Omental fat pad (tissue), 4 donors: ENCODE measurements at places on chromosomes 16 and 17.

DNA sequence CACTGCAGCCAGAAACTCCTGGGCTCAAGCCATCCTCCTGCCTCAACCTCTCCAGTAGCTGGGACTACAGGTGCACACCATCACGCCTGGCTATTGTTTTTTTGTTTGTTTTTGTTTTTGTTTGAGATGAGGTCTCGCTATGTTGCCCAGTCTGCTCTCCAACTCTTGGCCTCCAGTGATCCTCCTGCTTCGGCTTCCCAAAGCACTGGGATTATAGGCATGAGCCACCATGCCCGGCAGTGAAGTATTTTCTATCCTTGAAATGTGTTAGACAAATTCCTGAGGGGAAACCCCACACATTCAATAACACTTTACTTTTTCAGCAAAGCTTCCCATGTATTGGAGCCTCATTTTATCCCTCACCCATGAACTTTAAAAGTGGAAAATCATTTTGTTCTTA lies 81.2 kb upstream of the KIFC3 start:
- DNase-seq: no peak

DNA sequence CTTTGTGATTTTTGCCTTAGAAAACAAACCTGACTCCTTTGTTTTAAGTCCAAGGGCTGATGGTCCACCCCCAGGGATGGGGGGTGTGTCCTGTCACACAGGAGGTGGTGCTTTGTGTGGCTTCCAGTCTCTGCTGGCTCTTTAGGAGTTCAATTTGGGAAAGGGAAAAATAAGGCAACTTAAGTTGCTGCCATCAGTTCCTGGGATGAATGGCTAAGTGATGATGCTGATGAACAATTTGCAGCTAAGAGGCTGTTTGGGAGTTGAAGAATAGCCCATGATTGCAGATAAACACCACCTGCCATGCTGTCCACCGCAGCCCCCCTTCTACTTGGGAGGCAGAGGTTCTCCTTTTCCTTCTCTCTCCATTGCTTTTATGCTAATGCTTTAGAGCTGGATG lies 40.2 kb downstream of the ARL4D start:
- DNase-seq: no peak

GRCh38 chr16:3223913-3224515 lies 10.9 kb downstream of the ZNF200 start:
- DNase-seq: no peak

DNA sequence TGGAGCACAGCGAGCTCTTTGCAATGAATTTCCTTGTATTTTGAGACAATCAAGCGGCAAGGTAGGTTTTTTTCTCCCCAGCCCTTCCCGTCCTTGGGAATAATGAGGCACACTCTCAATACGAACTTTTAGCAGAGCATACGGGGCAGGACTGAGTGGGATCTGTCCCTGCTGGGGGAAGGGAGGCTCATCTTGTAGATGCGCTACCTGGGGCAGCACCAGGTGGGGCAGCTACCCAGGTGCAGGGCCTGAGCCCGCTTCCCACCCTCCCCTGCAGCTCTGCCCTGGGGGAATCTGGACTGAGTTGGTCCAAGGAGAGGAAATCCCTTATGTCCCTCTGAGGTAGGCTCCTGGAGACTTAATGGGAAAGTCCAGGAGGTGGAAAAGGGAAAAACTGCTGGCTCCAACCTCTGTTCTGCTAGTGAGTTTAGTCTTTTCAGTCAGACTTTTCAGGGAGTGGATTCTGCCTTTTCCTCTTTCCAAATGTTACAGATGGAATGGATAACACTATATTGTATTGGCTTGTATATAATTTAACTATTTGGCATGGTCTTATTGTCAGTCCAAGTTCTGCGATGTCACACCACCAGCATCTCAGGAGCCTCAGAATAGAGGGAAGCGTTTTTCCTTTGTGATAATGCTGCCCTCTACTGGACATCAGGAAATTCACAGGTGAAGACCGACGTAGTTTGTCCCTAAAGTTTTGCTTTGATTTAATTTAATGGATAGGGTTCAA lies 9.6 kb upstream of the CES1 start:
- DNase-seq: no peak

- no peak for DNase-seq
These were observed 148.1 kb downstream of the KCNJ2 start for GRCh38 chr17:70317421-70317820.

GRCh38 chr17:21387616-21388015 lies 11.5 kb downstream of the KCNJ12 start:
- no peak for DNase-seq

- DNase-seq: no peak
These were observed 5.1 kb downstream of the COPRS start for GRCh38 chr17:31853911-31854470.

- no peak for DNase-seq
These were observed 102.6 kb downstream of the GOSR1 start for GRCh38 chr17:30579610-30580315.

DNA sequence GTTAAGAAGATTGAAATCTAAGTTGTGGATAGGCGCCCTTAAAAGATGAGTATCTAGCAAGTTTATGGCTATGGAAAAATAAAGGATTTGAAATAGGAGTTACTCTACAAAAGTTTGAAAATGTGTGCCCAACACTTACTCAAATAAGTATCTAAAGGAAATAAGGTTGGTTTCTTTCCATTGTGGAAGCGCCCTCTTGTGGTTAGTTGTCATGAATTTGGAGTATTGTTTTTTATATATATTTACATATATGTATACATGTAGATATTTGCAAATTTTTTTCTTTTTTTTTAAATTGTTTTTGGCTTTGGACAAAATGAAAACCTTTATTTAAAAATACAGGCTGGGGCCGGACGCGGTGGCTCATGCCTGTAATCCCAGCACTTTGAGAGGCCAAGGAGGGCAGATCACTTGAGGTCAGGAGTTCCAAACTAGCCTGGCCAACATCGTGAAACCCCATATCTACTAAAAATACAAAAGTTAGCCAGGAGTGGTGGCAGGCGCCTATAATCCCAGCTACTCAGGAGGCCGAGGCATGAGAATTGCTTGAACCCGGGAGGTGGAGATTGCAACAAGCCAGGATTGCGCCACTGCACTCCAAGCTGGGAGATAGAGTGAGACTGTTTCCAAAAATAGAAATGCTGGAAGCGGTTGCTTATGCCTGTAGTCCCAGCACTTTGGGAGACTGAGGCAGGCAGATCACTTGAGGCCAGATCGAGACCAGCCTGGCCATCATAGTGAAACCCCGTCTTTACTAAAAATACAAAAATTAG lies 24.0 kb upstream of the VPS4A start:
- DNase-seq: peak; percentile 28
